ENCODE measurements at places on chromosomes 16 and 17.
A peak's percentile ranks its signal among the peaks of the same experiment; 100 is the strongest.

GRCh38 chr17:64273006-64273405, 9.9 kb upstream of the TEX2 start:
- H3K27me3 ChIP-seq: no peaks in the 10 kb centered on the region
- no peak overlapping the region for H3K4me3 ChIP-seq
- no peak overlapping the region for H3K27ac ChIP-seq
- DNase-seq: no peak
- peaks cover 2% of the 10 kb centered on the region for H3K36me3 ChIP-seq

DNA sequence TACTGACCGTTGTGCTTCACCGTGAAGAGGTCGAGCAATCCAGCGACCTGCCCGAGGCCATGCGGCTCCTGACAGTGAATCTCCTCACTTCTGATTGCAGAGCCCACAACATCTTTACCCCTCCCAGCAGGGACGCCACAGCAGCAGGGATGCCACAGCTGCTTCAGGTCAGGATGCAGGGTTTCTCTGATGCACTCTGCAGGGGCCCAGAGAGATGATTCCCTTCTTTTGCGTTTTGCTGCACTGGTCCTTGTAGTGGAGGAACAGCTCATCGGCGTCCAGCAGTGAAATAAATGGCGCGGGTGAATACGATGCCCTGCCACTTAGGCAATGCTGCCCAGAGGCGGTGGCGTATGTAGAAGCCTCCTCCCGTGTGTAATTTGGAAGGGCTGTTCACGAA, 5.6 kb downstream of the KIAA0513 start:
- H3K36me3 ChIP-seq: peaks cover 3% of the 10 kb centered on the region
- H3K27ac ChIP-seq: no peak overlapping the region
- H3K4me3 ChIP-seq: no peak overlapping the region
- peaks cover 54% of the 10 kb centered on the region for H3K4me1 ChIP-seq

DNA sequence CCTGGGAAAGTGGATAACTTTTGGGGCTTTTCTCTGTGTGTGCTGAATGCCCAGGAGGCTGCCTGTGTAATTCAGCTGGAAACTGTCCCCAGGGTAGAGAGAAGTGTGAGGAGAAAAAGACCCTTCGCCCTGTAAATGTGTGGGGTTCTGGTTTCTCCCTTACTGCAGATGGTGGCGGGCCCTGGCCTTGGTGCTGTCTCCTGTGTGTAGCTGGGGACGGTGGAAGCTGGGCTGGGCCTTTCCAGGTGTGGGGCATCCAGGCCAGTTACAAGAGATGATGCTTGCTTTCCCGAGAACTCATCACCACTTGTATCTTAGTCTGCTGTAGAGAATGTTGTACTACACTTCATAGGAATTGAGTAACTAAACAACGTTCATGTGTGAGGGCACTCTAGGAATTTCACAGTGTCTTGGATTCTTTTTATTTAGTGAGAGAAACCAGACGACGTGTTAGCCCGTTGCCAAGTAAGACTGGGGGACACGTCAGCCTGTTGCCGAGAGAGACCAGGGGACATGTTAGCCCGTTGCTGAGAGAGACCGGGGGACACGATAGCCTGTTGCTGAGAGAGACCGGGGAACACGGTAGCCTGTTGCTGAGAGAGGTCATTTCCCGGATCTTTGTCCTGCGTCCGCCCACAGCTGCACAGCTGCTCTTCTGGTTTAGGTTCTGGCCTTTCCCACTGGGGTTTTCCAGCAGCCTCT, 43.1 kb downstream of the TBCD start:
- H3K27me3 ChIP-seq: no peaks in the 10 kb centered on the region
- H3K27ac ChIP-seq: no peak overlapping the region
- H3K36me3 ChIP-seq: peaks cover 5% of the 10 kb centered on the region
- no peaks in the 10 kb centered on the region for H3K4me1 ChIP-seq

- H3K27ac ChIP-seq: no peak overlapping the region
- DNase-seq: peak; percentile 35
- H3K36me3 ChIP-seq: no peaks in the 10 kb centered on the region
- H3K4me3 ChIP-seq: no peak overlapping the region
- H3K27me3 ChIP-seq: peaks cover 11% of the 10 kb centered on the region
These were observed 5.2 kb downstream of the ASGR1 start for GRCh38 chr17:7173687-7174602.

GRCh38 chr16:11843206-11843605, 8.1 kb downstream of the RSL1D1 start:
- H3K27me3 ChIP-seq: no peaks in the 10 kb centered on the region
- no peak for DNase-seq
- H3K36me3 ChIP-seq: peaks cover 41% of the 10 kb centered on the region
- no peak overlapping the region for H3K27ac ChIP-seq

DNA sequence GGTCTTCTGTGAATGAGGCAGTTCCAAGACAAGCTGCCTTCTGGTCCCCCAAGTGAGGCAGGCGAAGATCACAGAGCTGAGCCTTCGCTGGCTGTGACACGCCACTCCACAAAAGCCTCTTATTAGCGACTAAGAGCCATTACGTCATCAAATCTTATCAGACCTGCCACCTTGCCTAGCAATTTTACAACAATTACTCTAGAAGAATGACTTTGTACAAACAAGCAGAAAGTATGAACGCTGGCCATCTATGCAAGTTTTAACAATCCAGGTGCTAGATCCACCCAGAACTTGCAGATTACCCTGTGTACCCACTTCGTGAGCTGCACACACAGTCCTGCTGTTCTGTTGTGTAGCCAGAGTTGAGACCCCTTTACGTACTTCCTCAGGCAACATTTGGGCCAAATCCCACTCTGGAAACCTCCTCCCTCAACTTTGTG, 3.8 kb upstream of the ICAM2 start:
- H3K27ac ChIP-seq: peak overlapping the region; percentile 85
- H3K36me3 ChIP-seq: peaks cover 1% of the 10 kb centered on the region
- H3K4me1 ChIP-seq: peaks cover 73% of the 10 kb centered on the region
- H3K27me3 ChIP-seq: no peaks in the 10 kb centered on the region
- peak overlapping the region; percentile 93 for H3K4me3 ChIP-seq
- no peak for DNase-seq

GRCh38 chr17:81334987-81335772, 40.1 kb upstream of the SLC38A10 start:
- H3K27ac ChIP-seq: no peak overlapping the region
- H3K36me3 ChIP-seq: no peaks in the 10 kb centered on the region
- peaks cover 12% of the 10 kb centered on the region for H3K27me3 ChIP-seq
- H3K4me1 ChIP-seq: no peaks in the 10 kb centered on the region

DNA sequence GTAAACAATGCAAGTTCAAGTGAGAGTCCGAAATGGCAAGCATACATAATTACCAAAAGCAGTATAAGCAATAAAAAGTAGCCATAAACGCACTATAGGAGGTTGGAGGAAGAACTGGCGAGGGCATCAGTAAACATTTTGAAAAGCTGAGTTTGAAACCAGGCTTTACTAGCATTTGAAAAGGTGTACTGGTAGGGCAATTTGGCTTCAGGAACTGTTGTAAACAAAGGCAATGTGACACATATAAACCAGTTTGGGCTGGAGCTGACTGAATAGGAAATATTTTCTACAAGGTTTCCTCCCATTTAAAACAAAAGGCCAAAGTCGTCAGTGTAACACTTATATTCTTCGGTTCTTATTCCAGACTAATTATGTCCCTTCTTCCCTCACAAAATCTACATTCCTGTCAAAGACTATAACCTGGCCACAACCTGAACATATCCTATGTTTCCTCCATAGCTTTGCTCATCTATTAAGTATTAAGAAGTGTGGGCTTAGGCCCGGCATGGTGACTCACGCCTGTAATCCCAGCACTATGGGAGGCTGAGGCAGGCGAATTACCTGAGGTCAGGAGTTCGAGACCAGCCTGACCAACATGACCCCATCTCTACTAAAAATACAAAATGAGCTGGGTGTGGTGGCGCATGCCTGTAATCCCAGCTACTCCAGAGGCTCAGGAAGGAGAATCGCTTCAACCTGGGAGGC, 7.8 kb downstream of the CBX1 start:
- H3K36me3 ChIP-seq: peaks cover 6% of the 10 kb centered on the region
- H3K4me1 ChIP-seq: peaks cover 16% of the 10 kb centered on the region
- DNase-seq: no peak
- no peak overlapping the region for H3K27ac ChIP-seq
- no peak overlapping the region for H3K4me3 ChIP-seq
- H3K27me3 ChIP-seq: no peaks in the 10 kb centered on the region

- H3K27ac ChIP-seq: no peak overlapping the region
- no peak for DNase-seq
- peaks cover 5% of the 10 kb centered on the region for H3K4me1 ChIP-seq
- no peaks in the 10 kb centered on the region for H3K36me3 ChIP-seq
These were observed 233.7 kb downstream of the ZFHX3 start for GRCh38 chr16:72814226-72814625.

DNA sequence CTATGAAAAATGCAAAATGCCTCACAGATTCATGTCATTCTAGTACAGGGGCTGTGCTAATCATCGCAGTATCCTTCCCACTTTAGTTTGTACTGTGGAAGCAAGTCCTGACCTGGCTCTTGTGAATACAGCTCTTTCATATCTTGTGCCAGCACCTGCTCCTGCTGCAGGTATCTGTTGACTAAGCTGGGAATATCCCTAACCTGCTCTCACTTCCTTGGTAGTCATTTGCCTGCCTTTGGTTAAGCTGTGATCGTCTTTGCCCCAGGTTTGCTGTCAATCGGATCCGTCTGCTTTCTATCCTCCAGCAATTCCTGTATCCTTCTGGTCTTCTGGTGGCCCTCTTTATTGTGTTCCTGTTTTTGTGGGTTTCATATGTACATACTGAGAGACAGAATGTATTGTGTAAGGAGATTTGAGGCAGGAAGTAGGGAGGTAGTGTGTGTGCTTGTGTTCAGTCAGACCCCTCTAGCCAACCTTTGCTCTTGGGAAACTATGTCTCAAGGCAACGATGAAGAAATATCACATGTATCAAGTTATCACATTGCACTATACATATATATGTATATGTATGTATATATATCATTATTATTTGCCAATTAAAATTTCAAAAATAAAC, 7.7 kb upstream of the GINS3 start:
- H3K4me1 ChIP-seq: peaks cover 5% of the 10 kb centered on the region
- no peak overlapping the region for H3K27ac ChIP-seq
- H3K27me3 ChIP-seq: peaks cover 10% of the 10 kb centered on the region

GRCh38 chr17:56596691-56597494, 3.4 kb downstream of the NOG start:
- H3K4me3 ChIP-seq: peak overlapping the region; percentile 86
- no peak for DNase-seq
- no peaks in the 10 kb centered on the region for H3K36me3 ChIP-seq
- H3K4me1 ChIP-seq: peaks cover 45% of the 10 kb centered on the region
- H3K27me3 ChIP-seq: peaks cover 24% of the 10 kb centered on the region
- H3K27ac ChIP-seq: peak overlapping the region; percentile 22

DNA sequence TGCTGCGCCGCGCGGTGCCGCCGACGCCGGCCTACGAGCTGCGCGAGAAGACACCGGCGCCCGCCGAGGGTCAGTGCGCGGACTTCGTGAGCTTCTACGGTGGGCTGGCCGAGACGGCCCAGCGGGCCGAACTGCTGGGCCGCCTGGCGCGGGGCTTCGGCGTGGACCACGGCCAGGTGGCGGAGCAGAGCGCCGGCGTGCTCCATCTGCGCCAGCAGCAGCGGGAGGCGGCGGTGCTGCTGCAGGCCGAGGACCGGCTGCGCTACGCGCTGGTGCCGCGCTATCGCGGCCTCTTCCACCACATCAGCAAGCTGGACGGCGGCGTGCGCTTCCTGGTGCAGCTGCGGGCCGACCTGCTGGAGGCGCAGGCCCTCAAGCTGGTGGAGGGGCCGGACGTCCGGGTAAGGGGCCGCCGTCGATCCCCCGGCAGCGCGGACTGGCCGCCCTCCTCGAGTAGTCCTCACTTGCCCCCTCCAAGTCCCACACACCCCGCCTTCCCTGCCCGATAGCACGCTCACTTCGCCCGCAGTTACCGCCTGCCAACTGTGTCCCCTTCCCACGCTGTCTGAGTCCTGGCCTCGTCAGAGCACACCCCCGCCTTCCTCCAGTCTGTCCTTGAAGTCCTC, 470 bp downstream of the MLYCD start:
- peak overlapping the region; percentile 95 for H3K4me3 ChIP-seq
- no peaks in the 10 kb centered on the region for H3K27me3 ChIP-seq
- H3K36me3 ChIP-seq: peaks cover 2% of the 10 kb centered on the region
- H3K4me1 ChIP-seq: peaks cover 31% of the 10 kb centered on the region
- H3K27ac ChIP-seq: peak overlapping the region; percentile 72

DNA sequence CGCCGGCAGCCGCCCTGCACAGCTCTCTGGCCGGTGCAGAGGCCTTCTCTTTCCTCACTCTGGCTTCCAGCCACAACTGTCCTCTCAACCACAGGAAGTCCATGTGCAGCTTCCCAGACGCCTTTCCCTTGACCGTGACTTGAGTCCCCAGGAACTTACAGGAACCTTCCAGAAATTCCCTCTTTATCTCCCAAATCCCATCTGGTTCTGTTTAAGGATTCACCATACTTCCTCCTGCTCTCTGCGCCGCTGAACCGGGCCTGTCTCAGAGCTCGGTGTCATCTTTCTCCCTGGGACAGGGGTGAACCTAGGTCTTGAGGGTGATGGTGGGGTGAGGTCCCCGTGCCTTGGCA, 65.2 kb upstream of the ZNF469 start:
- no peak for DNase-seq
- H3K36me3 ChIP-seq: peaks cover 2% of the 10 kb centered on the region
- no peaks in the 10 kb centered on the region for H3K4me1 ChIP-seq
- no peak overlapping the region for H3K4me3 ChIP-seq
- H3K27me3 ChIP-seq: peaks cover 6% of the 10 kb centered on the region
- H3K27ac ChIP-seq: no peak overlapping the region

- H3K4me1 ChIP-seq: peaks cover 46% of the 10 kb centered on the region
- H3K27ac ChIP-seq: no peak overlapping the region
- H3K4me3 ChIP-seq: no peak overlapping the region
- peaks cover 3% of the 10 kb centered on the region for H3K36me3 ChIP-seq
- H3K27me3 ChIP-seq: no peaks in the 10 kb centered on the region
These were observed 45.9 kb downstream of the MAP1LC3B start for GRCh38 chr16:87437911-87438610.

GRCh38 chr17:12231355-12231682, 210.6 kb downstream of the MAP2K4 start:
- peaks cover 6% of the 10 kb centered on the region for H3K27me3 ChIP-seq
- H3K27ac ChIP-seq: no peak overlapping the region
- DNase-seq: no peak

- peaks cover 27% of the 10 kb centered on the region for H3K4me1 ChIP-seq
- H3K27ac ChIP-seq: no peak overlapping the region
- no peaks in the 10 kb centered on the region for H3K27me3 ChIP-seq
- no peak overlapping the region for H3K4me3 ChIP-seq
- H3K36me3 ChIP-seq: no peaks in the 10 kb centered on the region
- DNase-seq: no peak
These were observed 56.7 kb upstream of the MED9 start for GRCh38 chr17:17420082-17420481.

DNA sequence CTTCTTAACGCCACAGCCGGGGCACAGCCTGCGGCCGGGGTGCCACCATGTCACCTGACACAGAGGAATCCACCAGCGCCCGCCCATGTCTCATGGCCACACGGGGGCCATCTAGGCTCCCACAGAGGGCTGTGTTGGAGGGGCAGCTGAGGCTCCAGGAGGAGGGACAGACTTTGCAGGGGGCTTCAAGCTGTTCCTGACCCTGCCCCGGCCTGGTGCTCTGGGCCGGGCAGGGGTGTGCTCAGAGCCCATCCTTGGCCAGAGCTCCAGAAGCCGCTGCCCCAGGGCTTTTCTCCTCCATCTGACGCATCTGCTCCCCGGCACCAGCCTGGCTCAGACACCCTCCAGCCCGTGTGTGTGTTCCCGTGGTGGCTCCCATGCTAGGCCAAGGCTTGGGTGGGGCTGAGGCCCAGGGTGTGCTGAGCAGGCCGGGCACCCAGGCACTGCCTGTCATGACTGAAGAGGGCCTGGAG, 7.8 kb upstream of the SLC38A10 start:
- H3K4me1 ChIP-seq: peaks cover 3% of the 10 kb centered on the region
- H3K4me3 ChIP-seq: no peak overlapping the region
- H3K36me3 ChIP-seq: no peaks in the 10 kb centered on the region
- no peaks in the 10 kb centered on the region for H3K27me3 ChIP-seq
- DNase-seq: no peak

GRCh38 chr16:12259651-12260050, 283.1 kb downstream of the SNX29 start:
- no peaks in the 10 kb centered on the region for H3K4me1 ChIP-seq
- no peak for DNase-seq
- no peaks in the 10 kb centered on the region for H3K27me3 ChIP-seq
